RWPE1 (cell line): ENCODE measurements at places on chromosomes 3 and 15.
A peak's percentile ranks its signal among the peaks of the same experiment; 100 is the strongest.

DNA sequence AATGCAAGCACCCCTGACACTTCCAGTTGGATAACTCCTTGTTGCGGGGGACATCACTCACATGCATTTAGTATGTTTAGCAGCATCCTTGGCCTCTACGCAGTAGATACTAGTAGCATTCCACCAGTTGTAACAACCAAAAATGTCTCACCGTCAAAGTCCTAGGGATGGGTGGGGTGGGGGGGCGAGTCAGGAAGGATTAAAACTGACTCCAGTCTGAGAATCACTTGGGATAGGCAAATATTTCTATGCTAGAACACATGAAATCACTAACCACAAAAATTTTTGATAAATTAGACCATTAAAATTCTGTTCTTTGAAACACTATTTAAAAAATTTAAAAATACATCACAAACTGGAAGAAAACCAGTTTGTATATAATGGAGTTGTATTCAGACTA, 18.0 kb downstream of the ICE2 start:
- no peak for DNase-seq

GRCh38 chr15:57914350-57915055, 151.0 kb downstream of the ALDH1A2 start:
- no peak for DNase-seq

DNA sequence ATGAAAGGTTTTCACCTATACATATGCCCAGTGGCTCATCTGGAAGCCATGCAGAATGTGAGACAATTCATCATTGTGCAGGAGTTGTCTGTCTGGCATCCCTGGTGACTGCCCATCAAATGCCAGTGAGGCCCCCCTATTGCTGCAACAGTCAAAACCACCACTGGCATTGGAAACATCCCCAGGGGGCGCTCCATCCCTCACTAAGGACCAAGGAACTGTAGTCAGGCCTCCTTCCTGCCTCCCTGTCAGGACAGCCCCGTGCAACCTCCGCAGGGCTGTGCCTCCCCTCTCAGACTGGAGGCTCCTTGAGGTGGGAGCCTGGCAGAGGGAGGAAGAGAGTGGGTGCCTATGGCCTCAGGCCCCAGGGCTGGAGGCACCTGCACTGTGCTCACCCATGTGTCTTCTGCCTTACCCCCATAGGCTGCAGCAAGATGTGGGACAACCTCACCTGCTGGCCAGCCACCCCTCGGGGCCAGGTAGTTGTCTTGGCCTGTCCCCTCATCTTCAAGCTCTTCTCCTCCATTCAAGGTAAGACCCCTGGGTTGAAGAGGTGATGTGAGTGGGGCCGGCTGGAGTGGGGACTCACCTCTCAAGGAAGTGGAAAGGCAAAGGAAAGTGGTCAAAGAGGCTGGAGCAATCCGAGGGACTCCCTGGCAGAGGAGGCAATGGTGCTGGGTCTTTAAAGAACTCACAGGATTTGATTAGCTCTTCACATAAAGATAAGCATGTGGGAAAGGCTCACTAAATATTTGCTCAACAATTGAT, 16.5 kb downstream of the VIPR1 start:
- DNase-seq, result no peak

- DNase-seq, result no peak
Observed at GRCh38 chr15:78104566-78105475, 12.5 kb downstream of the SH2D7 start.

- no peak for DNase-seq
Observed at GRCh38 chr3:135447483-135447882, 518.0 kb upstream of the PPP2R3A start.

GRCh38 chr3:158097081-158097592, 9.1 kb downstream of the SHOX2 start:
- DNase-seq, result no peak

- no peak for DNase-seq
Observed at GRCh38 chr15:88337993-88338392, 81.5 kb upstream of the NTRK3 start.

GRCh38 chr15:48040166-48040817, 80.5 kb upstream of the SLC24A5 start:
- peak; percentile 72 for DNase-seq
